ENCODE measurements at places on chromosomes 4 and X.
A peak's percentile ranks its signal among the peaks of the same experiment; 100 is the strongest.

- no peak for DNase-seq
Observed at GRCh38 chr4:11814758-11815157, 386.1 kb upstream of the HS3ST1 start.

DNA sequence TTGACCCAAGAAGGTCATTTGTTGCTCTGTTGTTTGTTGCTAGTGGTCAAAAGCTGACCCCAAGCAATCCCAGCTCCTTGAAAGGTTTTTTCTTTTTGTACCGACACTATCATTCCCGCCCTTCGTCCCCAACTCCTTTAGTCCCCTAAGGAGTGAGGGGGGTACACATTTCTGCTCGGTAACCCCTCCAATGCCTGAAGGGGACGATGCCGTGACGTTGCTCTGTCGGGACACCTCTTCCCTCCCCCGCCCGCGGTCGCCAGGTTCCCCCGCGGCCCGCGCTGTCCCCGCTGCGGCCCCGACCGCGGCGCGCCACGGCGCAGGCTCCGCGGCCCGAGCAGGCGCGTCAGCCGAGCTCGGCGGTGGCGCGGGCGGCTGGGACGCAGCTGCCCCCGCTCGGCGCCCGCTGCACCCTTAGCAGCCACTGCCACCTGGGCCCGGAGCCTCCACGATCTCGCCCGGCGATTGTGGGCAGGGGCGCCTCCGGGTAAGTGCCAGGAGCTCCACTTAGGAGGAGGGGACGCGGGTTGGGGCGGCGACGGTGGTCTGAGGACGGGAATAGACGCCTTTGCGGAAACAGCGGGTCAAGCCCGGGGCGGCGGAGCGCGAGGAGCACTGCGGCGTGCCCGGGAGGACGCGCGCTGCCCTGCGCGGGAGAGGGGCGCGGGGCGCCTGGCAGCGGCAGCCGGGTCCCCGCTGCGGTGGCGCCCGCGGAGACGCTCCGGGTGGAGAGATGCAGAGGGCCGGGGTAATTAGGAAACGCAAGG lies at the start of gene GLRB:
Gene GLRB (plus strand): TSS at position 340 of the 767 bp plus-strand sequence. CDS start 1,875 bp downstream, outside the sequence.
- peak; percentile 3 for DNase-seq

DNA sequence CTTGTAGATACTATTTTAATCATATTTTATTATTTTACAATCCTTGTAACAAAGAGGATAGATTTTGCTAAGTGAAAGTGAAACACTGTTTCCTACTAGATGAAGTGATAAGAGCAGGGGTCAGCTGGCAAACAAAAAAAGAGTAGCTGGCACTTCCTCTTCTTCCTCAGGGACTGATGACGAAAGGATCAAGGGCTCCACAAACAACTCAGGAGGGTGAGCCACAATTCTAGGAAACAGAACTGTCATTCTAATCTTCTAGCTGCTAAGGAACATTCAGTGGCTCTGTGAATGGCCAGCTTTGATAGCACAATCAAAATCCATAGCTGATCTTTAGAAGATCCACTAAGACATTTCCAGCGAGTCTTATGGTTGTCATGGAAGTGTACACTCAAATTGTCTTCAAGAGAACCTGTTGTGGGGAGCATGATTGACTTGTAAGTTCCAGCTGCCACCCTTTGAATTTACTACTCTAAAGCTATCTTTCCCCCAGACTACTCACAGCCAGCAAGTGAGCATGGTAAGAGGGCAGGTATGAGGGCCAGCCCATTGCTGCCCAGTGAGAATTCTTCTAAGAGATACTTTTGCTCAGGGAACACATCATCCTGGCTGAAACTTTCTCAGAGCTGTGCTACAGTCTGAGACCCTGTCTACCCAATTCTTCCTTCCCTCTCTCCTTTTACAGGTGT lies 275.7 kb upstream of the RASGEF1B start:
- no peak for DNase-seq

DNA sequence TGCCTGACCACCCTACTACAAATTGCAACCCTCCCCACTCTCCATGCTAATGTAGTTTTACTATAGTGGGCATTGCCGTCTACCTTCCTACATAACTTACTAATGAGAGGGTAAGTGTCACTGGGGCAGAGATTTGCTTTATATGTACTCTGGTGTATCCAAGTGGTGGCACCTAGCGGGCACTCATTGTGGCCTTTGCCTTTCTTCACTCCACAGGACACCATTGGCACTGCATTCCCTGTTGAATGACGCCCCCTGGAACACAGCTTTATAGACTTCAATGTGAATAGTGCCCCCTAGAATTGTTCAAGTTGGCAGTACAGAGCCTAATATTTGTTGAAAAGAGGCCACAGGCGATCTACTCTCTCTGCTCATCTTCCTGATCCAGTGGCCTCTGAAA lies 215.8 kb downstream of the MID1IP1 start:
- DNase-seq, result no peak

DNA sequence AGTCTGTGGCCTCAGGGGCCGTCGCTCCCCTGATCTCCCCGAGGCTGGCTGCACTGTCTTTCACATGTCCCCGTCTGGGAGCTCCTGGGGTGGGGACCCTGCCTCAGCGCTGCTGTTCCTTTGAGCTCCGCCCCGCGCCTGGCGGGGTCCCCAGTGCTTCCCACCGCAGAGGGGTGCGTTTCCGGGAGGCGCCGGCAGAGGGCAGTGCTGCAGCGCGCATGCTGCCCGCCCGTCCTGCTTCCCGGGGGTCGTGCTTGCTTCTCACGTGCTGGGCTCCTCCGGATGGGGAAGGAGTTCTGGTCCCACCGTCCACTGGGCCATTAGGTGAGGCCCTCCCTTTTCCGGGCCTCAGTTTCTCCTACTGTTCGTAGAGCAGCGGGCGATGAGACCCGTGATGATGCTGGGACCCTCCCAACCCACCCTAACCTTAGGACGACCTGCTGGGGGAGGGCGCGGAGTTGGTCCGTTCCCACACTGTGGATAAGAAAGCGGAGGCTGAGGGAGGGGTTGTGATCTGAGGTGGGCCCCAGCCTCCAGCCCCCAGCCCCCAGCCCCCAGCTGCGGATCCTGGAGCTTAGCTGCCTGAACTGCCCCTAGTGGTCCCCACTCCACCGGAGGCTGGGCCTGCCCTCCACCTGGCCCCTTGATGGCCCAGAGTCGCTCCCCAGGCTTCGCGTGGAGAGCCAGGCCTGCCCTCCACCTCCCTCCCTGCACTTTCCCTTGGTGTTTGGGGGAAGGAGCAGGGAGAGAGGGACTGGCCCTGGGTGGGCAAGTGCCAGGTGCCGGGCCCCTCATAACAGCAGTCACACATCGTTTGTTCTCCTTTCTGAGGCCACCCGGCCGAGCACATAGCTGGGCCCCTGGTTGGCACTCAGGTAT lies 15.3 kb downstream of the CPZ start:
- DNase-seq, result peak; percentile 67

DNA sequence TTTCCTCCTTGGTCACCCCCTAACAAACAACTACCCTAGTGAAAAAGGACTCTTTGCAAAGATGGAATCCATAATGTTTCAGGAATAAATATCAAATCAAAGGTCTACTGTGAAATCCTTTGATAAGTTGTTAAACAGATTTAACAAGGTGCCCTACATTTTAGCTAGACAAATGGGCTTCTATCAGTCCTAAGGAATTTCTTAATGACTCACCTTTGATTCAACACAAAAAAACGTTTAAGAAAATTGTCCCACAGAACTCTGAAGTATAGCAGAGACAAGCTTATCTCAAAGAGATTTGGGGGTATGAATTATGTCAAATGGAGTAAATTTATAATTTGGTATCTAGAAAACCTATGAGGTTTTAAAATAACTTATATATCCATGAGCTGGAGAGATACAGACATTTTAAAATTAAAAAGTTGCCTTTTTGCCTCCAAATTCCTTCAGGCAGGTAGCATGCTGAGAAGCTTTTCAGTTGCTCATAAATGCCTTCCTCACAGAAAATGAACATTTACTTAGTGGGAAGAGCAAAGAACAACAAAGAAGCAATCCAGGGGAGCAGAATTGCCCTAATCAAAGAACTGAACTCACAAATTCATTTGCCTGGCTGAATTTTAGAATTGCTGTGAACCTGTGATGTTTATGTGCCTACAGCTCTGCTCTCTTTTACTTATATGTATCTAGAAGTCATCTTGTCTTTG lies 649.3 kb downstream of the STPG2 start:
- DNase-seq, result no peak

- no peak for DNase-seq
Observed at GRCh38 chr4:25308761-25309160, 3.8 kb upstream of the ZCCHC4 start.

DNA sequence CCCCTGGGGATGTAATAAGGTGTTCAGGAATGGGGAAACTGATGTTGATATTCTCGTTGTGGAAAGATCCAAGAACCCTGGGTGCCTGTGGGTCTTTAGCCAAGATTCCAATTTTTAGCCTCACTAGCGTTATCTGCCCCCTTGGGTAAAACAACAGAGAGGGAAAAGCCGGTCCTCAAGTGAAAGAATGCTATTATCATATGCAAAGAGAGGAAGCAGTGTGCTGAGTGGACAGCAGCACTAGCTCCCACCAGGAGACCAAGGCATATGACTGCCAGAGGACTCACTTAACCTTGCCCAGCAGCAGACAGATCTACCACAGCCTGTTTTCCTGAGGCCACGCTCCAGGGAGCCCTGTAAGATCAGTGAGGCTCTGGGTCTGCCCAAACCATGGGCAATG lies 257.9 kb upstream of the CPEB2 start:
- no peak for DNase-seq

- peak; percentile 23 for DNase-seq
Observed at GRCh38 chr4:33302321-33302720, 2582.2 kb downstream of the PCDH7 start.

GRCh38 chr4:108890484-108890881 lies 127.6 kb upstream of the ETNPPL start:
- DNase-seq, result no peak

DNA sequence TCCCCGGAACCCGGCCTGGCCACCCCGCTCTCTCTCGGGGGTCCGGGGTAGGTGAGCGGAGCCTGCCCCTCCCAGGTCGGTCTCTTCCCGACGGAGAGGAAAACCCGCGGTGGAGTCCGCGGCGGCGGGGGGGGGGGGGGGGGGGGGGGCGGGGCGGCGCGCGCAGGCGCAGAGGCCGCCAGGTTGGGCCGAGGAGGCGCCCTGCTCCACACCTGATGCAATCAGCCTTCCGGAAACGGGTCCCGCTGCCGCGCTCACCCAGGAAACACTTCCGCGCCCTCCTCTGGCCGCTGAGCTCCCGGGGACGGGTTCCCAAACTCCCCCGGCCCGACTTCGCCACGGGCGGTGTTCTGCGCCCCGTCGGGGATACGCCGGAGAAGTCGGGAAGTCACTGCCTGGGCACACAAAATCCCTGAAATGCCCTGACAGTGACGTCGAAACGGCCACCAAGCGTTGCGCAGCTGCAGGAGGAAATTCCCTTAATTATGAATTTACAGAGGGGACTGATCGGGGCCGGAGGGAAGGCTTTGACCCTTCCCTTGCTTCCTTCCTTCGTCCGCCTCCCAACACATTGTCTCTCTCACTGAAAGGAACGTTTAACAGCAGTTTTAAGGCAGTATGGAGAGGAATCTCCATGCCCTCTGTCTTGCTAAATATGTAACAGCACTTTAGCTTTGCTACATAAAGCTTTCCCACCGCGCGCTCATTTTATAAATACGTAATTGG lies 2.1 kb upstream of the APBB2 start:
- DNase-seq, result peak; percentile 85

DNA sequence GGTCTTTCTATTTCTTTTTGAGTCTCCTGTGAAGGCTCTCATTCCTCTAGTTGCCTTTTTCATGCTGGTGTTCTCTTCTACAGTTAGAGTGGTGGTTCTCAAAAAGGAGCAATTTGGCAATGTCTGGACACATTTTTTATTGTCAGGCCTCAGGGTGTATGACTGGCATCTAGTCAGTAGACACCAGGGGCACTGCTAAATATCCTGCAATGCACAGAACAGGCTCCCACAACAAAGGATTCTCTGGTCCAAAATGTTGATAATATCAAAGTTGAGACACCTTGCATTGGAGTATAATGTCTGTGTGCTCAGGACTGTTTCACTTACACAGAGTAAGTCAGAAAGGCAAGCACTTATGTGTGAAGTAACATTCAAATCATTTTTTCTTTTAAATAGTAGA lies 1360.7 kb downstream of the ADGRL3 start:
- DNase-seq, result peak; percentile 18

DNA sequence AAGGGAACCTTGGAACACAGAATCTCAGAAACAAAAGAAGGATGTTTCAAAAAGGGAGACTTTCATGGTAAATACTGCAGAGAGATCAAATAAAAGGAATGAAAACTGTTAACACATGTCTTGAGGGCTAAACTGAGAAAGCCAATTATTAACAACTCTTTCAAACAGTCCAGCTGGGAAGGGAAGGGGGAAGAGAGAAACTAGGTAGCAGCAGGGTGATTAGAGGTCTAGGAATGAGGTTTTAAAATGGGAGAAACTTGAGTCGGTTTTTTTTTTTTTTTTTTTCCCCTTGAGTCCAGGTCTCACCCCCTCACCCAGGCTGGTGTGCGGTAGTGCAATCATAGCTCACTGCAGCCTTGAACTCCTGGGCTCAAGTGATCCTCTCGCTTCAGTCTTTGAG lies 4.3 kb downstream of the BCLAF3 start:
- no peak for DNase-seq

GRCh38 chr4:136458326-136458725 lies 1074.0 kb downstream of the PCDH18 start:
- DNase-seq, result no peak

- DNase-seq, result no peak
Observed at GRCh38 chr4:145536044-145536443, 54.4 kb downstream of the SMAD1 start.

- DNase-seq, result no peak
Observed at GRCh38 chr4:75180790-75181776, 248.2 kb downstream of the PARM1 start.

- DNase-seq, result no peak
Observed at GRCh38 chrX:7218321-7219152, 70.6 kb upstream of the PUDP start.

DNA sequence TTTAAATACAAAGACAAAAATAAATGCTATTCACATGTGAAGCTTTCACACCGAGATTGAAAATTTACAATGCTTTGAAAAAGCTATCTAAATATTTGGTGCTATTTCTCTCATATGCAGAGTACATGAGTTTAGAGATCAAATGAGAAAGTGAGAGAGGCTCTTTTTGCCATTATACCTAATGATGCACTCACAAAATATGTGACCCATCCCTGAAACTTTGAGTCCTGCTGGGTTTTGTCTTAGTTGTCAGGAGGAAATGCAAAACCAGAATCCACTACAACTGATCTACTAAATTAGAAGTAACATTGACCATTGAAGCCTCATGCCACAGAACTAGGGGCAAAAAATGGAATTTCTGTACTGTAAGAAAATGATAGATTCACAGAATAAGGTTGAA lies 251.7 kb downstream of the MAPK10 start:
- no peak for DNase-seq

- no peak for DNase-seq
Observed at GRCh38 chr4:156571146-156571545, 400.5 kb downstream of the PDGFC start.
